ENCODE measurements at places on chromosomes 7 and 10. TPM values are rescaled to one million over a fixed set of nuclear protein-coding genes. Genes with fewer than 3 reads are reported as not detected.

The SPDYE8 gene
- total RNA-seq: under 0.01 TPM

The GPR22 gene
- 102 TPM for total RNA-seq

The GRM3 gene
- 155 TPM for total RNA-seq

The CCDC136 gene
- 38.3 TPM for total RNA-seq

The CALY gene
- total RNA-seq: 8.2 TPM

The AGR2 gene
- total RNA-seq: 1.2 TPM

Measured in frontal cortex (tissue), 4 donors.